Fibroblast of villous mesenchyme (primary cell): ENCODE measurements at places on chromosomes 2 and 18. TPM values are rescaled to one million over a fixed set of nuclear protein-coding genes. Genes with fewer than 3 reads are reported as not detected.

GRCh38 chr2:159961037-159961436 lies 101.4 kb downstream of the PLA2R1 start:
- DNase-seq, result no peak

The RND3 gene
- total RNA-seq, result 635 and 1,266 TPM in 2 replicates

DNA sequence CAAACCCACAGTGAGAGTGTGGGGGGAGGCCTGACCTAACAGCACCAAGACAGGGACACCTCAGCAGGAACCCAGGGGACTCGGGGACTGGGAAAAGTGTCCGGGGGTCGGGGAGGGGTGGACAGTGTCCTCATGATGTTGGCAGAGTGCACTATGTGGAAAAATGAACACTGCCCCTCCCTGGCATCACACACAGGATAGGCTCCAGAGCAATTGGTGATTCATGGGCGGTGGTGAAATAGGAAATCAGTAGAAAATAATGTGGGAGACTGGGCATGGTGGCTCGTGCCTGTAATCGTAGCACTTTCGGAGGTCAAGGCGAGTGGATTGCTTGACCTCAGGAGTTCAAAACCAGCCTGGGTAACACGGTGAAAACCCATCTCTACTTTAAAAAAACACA lies 3.6 kb upstream of the ANO7 start:
- no peak for DNase-seq

GRCh38 chr2:9696731-9697130 lies 65.9 kb upstream of the YWHAQ start:
- no peak for DNase-seq

The TMEM247 gene
- total RNA-seq, result 0.32 TPM in 1 of 2 replicates, not detected in the other

DNA sequence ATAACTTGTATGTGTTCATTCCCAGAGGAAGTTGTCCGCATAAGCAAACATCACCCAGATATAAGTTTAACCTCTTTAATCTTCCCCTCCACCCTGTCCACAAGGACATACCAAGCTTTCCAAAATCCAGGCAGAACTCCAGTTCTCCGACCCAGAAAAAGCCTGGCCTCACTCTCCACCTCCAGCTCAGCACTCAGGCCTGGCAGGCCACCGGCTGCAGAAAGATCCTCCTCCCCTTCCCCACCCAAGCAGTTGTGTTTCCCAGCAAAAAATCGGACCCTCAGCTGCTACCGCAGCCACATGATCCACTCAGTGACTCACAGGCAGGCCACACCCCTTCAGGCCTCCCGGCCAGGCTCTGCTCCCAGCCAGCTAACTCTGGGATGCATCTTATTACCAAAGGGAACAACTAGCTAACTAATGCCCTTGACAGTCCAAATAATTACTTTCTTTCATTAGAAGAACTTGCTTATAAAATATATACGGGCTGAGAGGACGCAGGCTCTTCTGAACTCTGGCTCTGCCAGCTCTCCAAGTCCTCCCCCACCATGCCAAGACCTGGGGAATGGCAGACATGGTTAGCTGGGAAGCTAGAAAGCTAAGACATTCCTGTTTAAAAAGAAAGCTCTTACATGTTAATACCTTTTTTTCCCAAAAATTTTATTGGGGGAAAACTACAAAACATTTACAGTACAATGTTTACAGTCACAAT lies 4.5 kb downstream of the ZFP36L2 start:
- DNase-seq, result peak; percentile 98
